ENCODE measurements at places on chromosomes 2 and 18.
A peak's percentile ranks its signal among the peaks of the same experiment; 100 is the strongest.

GRCh38 chr2:202636213-202636513 lies 1.4 kb downstream of the FAM117B start:
- no peak for DNase-seq

DNA sequence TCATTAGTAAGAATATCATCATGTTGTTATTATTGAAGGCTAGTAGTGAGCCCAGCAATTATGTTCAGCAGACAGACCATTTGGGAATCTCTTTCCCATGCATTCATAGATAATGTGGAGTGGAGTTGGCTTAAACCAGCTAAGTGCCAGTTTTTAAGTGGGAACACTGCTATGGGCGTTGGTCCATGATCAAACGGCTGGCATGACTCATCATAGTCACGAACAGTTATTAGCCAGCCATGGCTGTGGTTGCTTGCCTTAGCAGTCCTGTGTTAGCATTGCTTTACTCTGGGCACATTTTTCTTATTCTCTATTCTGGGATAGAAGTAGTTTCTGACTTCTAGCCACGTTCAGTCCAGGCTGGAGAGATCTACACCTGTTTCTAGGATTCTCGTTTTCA lies 17.7 kb downstream of the EIF4E2 start:
- DNase-seq: peak; percentile 25

DNA sequence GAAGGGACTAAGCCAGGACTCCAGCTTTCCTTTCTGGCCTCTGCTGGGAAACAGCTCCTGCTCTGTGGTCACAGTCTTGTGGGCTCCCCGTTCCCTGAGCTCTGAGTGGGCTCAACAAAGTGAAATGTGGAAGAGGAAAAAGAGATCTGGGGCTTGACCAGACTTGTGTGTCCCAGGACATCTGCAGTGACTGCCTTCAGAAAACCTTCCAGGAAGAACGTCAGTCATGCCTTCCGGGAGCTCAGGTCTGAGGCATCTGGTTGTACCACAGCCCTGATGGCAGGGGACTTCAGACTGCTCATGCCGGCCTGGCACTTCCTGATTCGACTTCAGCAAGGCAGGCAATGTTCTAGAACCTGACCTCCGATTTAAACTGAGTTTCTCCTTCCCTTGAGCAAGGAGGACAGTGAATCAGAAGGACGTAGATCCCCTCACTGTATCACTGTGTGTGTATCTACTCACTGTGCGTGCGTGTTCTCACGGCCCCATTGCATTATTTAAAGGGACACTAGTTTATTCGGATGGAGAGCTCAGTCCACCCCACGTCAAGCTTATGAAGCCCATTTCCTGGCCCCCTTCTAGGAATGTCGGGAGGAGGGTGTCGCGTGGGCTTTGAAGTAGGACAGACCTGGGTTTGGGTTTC lies 548 bp upstream of the FBLN7 start:
- DNase-seq: peak; percentile 8

DNA sequence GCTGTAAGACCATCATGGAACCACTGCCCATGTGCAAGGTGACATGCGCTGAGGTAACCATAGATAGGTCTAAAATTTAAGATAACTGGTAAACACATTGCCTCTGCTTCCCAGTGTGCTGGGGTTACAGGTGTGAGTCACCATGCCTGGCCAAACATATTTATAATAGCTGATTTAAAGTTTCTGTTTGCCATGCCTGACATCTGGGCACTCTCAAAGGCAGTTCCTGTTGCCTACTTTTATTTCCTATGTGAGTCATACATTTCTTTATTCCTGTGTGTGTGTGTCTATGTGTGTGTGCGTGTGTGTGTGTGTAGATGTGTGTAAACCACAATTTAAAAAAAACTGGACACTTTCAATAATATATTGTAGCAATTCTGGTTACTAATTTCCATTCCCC lies 415.2 kb upstream of the NETO1 start:
- DNase-seq: no peak

GRCh38 chr18:69002233-69002632 lies 204.4 kb downstream of the CCDC102B start:
- DNase-seq: no peak

DNA sequence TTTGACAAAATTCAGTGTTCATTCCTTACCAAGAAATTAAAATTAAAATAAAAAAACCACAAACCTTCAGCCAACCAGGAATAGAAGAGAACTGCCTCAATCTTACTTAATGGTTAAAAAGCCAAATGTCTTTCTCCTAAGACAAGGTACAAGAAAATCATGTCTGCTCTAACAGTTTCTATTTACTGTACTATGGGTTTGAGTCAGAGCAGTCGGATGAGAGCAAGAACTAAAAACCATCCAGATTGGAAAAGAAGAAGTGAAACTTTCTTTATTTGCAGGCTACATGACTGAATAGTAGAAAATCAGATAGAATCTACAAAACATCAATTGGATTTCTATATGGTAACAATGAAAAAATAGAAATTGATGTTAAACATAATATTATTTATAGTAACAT lies 555.5 kb upstream of the TNP1 start:
- no peak for DNase-seq

DNA sequence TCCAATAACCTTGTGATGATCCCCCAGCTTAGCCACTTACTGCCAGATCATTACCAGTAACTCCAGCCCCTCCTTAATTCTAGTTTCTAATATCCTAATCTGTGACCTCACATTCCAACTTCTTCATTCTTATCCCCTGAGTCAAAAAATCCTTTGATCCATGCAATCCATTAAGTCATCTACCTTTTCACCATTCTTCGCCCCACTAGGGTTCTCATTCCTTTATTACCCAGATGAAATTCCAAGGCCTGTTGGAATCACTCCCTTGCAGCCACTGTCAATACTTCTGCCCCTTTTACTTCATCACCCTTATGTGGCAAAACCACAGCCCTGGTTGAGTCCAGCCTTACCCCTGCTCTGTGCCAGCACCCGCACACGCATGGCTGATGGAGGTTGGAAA lies 20.3 kb upstream of the IL36G start:
- peak; percentile 6 for DNase-seq

DNA sequence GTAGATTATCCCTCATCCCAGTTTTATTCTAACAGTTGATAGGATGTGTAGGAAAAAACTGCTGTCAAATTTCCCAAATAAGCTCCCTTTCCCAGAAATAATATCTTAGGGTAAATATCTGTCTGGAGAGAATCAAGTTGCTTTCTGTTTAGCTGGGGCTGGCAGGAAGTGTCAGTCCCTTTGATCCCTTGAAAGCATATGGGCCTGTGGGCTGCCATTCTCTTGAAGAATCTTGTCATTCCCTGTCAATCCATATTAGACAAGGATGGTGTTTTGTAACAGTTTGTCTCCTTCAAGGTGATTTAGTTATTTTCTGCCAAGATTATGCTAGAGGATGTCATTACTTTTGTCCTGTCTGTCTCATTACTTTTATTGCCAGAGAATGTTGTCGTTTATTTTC lies 37.1 kb upstream of the UBE2E3 start:
- DNase-seq: no peak

DNA sequence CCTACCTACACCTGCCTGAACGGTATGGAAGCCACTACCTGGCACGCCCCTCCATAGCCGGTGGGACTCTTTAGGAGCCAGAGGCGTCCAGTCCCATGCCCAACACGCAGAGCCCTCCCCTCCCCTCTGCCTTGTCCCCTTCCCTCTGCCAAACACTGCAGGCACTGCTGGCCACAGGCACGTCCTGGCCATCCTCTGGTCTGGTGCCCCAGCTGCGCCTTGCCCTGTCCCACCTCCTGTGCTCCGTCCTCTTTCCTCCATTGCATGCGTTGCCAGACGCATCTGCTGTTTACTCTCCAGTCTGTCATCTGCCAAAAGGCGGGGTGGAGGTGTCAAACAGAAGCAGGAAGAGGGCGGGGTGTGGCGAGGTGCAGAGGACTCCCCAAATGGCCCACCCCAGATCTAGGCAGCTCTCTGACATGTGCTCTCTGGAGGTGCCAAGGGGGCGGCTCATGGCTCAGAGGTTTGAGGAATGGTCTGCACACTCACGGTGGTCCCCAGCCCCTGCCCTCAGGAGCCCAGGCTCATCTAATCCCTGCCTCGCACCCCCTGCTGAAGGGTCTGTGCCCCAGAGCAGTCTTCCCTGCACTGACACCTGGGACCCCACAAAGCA lies 45.1 kb downstream of the HS6ST1 start:
- DNase-seq: no peak

- DNase-seq: peak; percentile 82
These were observed 95.4 kb downstream of the DOCK10 start for GRCh38 chr2:224946895-224947294.

DNA sequence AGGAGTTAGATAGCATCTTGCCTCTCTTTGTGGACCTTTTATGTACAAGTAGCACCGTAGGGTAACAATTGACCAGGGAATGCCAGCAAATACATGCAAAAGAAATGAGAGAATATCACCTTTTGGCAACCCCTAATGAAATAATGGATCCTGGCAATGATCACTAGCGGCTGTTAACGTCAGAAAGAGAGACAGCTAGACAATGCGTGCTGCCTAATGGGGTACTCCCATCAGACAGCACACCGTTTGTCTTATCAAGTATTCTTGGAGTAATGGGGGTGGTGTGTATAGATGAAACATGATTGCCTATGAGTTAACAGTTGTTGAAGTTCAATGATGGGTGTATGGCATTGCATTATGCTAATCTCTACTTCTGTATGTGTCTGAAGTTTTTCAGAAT lies 1.6 kb downstream of the ELAC1 start:
- DNase-seq: no peak

DNA sequence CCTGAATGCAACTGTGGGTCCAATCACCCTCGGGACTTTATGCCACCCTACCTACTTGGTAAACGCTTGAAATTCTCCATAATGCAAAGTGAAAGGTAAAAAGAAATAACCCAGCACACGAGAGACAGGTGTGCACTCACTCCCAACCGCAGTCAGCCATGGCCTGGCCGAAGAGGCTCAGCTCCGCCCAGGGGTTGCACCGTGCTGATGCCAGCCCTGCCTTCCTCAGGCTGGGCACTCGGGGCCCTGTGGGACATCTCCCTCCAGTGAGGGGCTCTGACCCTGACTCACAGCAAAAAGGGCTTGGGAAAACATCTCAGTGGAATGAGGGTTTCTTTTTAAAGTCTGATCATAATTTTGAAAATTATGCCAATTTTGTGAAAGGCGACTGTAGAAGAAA lies 13.3 kb downstream of the SLC66A2 start:
- DNase-seq: no peak

DNA sequence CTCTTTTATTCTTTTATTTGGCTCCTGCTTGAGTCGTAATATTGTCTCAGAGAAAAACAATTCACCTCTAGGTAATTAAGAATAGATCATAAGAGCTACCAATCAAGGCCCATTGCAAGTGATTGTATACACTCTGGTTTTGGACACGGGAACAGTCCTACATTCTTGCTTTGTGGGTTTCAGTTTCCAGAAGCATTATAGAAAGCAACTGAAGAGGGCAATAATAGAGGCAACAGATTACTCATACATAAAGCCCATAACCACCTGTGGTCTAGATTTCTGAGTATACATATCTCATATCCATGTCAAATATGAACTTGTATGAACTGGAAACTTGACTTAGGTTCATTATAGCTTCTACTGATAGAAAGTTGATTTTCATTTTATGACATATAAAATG lies 65.4 kb downstream of the DIS3L2 start:
- no peak for DNase-seq

GRCh38 chr2:127873707-127874303 lies 12.0 kb downstream of the AMMECR1L start:
- DNase-seq: no peak

- DNase-seq: no peak
These were observed 260.4 kb downstream of the MREG start for GRCh38 chr2:215752991-215753390.
